ENCODE measurements at places on chromosomes 3 and 15.

GRCh38 chr3:149662240-149662887 is 4.5 kb upstream of the WWTR1 start:
- no peak for DNase-seq

GRCh38 chr3:77303955-77304699 is 264.2 kb downstream of the ROBO2 start:
- no peak for DNase-seq

GRCh38 chr15:96181873-96182301 is 148.6 kb upstream of the NR2F2 start:
- no peak for DNase-seq

DNA sequence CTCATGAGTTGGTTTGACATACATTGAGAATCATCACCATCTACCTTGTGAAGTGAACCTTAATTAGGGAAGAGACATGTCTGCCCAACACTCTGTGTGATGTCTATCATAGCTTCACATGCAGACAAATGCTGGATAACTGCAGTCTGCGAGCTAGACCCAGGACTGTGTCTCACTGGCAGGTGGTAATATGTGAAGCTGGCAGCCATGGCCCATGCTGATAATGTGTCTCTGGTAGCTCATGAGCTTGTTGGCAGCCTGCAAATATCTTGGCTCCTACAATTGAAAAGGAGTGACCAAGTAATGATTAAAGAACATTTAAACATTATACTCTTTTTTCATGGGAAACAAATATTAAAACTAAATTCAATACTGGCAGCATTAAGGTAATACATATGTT is 234.8 kb downstream of the CHST2 start:
- no peak for DNase-seq

- DNase-seq: no peak
Measured at GRCh38 chr3:52429779-52430415, 15.0 kb downstream of the SEMA3G start.

- no peak for DNase-seq
Measured at GRCh38 chr3:187167777-187168176, 28.5 kb upstream of the RPL39L start.
